ENCODE measurements at places on chromosomes 4 and X. TPM values are rescaled to one million over a fixed set of nuclear protein-coding genes. Genes with fewer than 3 reads are reported as not detected.

Gene DMRTC1
- not detected for total RNA-seq

Gene ATP8A1
- total RNA-seq = 4.6 TPM

Gene MAGEA4
- total RNA-seq = not detected

Gene SETD7
- total RNA-seq = 121 TPM

Gene TBCK
- total RNA-seq = 55.9 TPM

Gene IL13RA2
- total RNA-seq = 102 TPM

Gene C4orf50
- total RNA-seq = not detected

Gene CDKL2
- 2.3 TPM for total RNA-seq

Gene ZNF711
- total RNA-seq = 0.33 TPM

Gene PNMA6A
- 3.3 TPM for total RNA-seq
